ENCODE measurements at places on chromosomes 5 and 9. TPM values are rescaled to one million over a fixed set of nuclear protein-coding genes. Genes with fewer than 3 reads are reported as not detected.

Gene LHX3
- total RNA-seq = not detected

Gene HTR4
- total RNA-seq = not detected

Gene DIRAS2
- total RNA-seq = 0.18 TPM

Gene PTRH1
- 51.4 TPM for total RNA-seq

Gene SH3GLB2
- total RNA-seq = 63.7 TPM

Gene PPP3R2
- total RNA-seq = not detected

Gene NCBP1
- total RNA-seq = 26.4 TPM

Gene INIP
- total RNA-seq = 20.0 TPM

Gene MARCOL
- total RNA-seq = not detected

Gene IFNA13
- not detected for total RNA-seq

Measured in glomerular endothelial cell (primary cell).